ENCODE measurements at places on chromosomes 2 and 18. TPM values are rescaled to one million over a fixed set of nuclear protein-coding genes. Genes with fewer than 3 reads are reported as not detected.
A peak's percentile ranks its signal among the peaks of the same experiment; 100 is the strongest.

DNA sequence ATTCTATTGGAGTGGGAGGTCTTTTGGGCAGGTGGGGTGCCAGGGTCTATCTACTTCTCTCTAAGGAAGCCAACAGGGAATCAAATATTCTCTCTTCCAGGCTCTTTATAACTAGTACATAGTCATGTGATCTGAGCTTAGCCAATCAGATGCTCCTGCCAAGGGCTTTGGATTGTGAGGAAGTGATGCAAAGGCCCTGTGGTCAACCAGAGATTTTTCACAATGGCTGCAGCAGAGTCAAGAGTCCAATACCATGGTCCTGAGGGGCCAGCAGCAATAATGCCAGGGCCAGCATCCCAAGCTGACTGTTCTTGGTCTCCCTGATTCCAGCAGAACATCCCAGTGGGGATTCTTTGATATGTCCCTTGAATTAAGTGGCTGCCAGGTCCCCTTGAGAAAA lies 8.4 kb upstream of the C2orf72 start:
- no peak for ATAC-seq

DNA sequence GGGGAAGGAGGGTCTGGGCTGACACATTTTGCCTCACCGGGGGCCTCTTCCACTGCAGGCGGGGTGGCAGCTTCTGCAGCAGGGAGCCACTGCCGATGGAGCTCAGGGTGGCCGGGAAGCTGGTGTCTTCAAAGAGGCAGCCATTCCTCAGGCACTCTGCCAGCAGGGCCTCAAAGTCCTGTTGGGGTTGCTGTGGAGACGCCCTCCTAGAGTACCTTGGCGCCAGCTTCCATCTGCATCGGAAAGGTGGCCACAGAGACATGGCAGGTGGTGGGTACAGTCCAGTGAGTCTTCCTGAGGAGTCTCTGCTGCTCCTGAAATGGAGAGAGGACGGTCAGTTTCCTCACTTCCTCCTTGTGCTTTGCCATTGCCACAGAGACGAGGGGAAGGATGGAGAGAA lies 12.1 kb downstream of the CAPN14 start:
- ATAC-seq = no peak

- ATAC-seq = peak; percentile 32
Observed at GRCh38 chr2:216350214-216350791, 22.0 kb downstream of the MARCHF4 start.

DNA sequence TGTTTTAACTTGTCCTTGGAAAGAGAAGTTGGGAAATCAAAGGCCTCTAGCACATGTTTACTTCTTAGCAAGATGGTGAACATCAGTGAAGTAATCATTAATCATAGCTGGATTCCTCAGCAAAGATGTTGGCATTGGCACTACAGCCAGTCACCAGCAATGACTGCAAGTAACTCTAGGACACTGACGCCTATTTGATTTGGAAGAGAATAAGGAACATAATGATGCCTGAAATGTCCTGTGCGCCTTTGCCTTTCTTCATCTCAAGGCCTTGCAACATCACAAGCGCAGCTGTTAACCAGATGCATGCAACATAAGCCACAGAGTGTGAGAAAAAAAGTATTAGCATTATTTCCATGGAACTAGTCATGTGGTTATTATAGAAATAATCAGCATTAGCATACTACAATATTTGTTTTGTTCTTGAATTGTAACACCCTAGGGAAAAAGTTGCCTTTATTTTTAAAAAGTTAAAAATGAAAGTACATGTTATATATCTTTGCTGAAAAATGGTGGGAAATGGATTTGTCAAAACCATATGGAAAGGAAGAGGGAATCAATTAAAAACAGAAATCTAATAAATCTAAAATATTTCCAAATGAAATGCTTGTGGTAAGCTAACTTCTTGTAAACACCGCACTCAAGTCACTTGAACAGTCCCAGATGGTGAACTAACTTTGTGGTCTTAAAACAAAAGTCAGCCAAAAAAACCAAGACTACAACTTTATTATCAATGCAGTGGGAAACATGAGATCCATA lies 55.6 kb downstream of the THADA start:
- ATAC-seq = peak; percentile 85

DNA sequence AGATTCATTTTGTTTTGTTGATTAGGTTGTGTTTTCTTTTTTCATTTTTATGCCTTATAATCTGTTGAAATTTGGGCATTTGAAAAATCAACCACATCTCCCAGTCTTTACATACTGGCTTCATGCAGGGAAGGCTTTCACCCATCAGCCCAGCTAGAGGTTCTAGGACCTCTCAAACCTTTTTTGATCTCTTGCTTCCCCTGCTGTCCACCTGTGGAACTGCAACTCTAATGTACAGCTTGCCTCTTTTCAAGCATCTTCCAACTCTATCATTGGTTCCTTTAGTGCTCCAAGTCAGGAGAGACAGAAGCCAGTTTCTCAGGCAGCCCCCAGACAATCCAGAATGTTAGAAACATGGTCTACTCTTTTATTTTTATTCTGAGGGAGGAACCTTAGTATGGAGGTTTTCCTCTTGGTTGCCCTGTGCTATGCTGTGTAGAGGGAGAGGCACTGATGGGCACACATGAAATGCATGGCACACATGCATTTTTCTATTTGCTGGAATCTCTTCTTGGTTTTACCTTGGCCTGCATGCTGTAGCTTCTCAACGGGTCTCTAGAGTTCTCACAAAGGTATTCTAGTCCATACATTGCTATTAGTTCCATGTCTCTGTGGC lies 107.2 kb upstream of the L3MBTL4 start:
- peak; percentile 59 for ATAC-seq

DNA sequence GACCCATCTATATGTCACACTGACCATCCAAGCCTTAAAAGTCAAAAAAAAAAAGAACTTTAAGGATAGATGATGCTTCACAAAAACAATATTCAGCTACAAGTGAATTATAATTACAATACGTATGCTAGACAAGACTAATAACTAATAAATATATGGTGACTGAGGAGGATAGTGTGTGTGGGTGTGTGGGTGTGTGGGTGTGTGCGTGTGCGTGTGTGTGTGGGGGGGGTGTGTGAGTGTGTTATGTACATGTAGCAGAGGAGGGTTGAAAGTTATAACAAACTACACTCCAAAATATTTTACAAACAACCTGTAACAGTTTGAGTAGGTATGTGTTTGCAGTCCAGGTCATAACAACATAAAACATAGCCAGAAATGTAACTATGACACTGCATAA lies 159.2 kb upstream of the RBBP8 start:
- no peak for ATAC-seq

DNA sequence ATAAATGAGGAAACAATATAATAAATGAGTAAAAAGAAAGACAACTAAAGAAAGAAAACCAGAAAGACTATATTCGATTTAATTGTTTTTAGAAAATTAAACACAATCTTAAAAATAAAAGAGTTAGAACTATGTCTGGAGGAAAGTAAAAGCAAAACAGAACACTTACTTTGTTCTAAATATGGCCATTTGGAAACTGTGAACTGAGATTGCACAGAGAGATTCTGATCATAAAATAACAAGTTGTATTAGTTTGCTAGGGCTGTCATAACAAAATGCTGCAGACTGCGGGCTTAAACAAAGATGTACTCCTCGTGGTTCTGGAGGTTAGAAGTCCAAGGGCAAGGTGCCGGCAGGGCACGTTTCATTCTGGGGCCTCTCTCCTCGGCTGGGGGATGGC lies 128.1 kb upstream of the AQP4 start:
- ATAC-seq = no peak

DNA sequence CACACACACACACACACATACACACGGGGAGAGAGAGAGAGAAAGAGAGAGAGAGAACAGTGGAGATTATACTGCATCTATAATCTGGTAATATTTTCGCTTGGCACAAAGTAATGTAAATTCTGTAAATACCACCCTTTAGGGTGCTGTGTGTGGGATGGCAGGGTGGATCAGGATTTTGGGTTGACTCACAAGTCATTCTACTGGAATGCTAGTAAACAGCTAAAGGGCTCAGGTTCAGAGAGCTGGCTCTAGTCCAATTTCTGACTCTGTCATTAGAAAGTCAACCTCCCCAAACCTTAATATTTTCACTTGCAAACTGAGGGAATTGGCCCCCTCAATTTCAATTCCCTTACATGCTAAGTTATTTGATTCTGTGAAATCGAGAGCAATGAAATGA lies 308.3 kb downstream of the TSN start:
- ATAC-seq = no peak

DNA sequence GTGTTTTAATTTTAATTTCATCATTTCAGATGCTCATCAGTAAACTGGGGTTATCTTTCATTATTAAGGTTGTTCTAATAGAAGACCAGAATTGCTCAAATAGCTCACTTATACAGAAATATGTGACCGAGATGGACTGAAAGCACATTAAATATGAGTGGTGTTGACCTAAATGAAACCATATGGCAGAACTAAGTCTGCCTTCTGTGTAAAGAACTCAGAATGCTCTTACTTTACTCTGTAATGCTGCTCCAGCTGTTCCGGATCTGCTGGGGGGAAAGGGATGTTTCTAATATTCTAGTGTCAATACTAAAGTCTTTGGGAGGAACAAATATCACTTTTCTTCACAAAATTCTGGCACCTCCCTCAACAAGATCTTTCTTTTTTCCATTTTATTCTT lies 131.0 kb downstream of the DPP4 start:
- no peak for ATAC-seq

ATP6V1B1 gene
- total RNA-seq = 2.4 TPM
